ENCODE measurements at places on chromosomes 1 and 21.

- DNase-seq: peak; percentile 77
Observed at GRCh38 chr21:36773117-36773516, 74.2 kb downstream of the SIM2 start.

- no peak for DNase-seq
Observed at GRCh38 chr1:60823151-60823550, 259.2 kb upstream of the NFIA start.

GRCh38 chr1:201020721-201021629 lies 2.5 kb downstream of the KIF21B start:
- DNase-seq: no peak

DNA sequence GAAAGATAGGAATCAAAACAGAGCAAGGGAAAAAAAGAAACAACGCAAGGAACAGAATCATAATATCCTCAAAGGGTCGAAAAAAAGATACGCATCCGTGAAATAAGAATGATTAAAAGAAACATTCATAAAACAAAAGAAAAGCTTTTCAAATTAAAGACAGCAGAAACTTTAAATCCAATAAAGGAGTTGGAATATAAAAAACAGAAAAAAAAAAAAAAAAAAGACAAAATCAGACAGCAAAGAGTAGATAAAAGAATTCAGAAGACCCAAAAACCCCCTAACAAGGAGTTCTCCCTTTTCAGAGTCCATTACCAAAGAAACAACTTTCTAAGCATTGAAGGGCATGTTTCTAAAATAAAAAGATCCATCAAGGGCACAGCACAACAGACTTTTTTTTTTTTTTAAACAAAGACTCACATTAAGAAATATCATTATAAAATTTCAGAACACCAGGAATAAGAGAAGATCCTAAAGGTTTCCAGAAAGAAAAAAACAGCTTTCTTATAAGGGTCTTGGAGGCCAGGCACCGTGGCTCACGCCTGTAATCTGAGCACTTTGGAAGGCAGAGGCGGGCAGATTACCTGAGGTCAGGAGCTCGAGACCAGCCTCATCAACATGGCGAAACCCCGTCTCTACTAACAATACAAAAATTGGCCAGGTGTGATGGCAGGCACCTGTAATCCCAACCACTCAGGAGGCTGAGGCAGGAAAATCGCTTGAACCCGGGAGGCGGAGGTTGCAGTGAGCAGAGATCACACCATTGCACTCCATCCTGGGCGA lies 44.7 kb downstream of the ENAH start:
- DNase-seq: no peak

DNA sequence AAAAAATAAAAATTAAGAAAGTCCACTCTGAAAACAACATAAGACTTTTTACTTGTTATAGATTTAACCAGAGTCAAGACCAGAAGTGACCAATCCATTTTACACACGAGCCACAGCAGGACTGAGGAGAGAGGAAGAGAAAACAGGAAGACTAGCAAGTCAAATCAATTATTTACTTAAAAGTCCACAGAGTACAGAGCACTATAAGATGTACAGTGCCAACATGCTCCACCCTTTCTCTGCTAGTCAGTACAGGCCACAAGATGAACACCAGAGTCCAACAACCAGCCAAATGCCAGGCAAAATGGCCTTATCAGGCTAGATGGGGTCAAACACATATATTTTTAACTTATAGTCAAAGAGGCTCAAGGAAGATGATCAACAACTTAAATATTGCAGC lies 19.5 kb downstream of the LUZP1 start:
- DNase-seq: no peak

- peak; percentile 73 for DNase-seq
Observed at GRCh38 chr1:111789142-111789541, 33.4 kb downstream of the DDX20 start.

GRCh38 chr1:109112056-109112651 lies 1.8 kb upstream of the ELAPOR1 start:
- peak; percentile 18 for DNase-seq

DNA sequence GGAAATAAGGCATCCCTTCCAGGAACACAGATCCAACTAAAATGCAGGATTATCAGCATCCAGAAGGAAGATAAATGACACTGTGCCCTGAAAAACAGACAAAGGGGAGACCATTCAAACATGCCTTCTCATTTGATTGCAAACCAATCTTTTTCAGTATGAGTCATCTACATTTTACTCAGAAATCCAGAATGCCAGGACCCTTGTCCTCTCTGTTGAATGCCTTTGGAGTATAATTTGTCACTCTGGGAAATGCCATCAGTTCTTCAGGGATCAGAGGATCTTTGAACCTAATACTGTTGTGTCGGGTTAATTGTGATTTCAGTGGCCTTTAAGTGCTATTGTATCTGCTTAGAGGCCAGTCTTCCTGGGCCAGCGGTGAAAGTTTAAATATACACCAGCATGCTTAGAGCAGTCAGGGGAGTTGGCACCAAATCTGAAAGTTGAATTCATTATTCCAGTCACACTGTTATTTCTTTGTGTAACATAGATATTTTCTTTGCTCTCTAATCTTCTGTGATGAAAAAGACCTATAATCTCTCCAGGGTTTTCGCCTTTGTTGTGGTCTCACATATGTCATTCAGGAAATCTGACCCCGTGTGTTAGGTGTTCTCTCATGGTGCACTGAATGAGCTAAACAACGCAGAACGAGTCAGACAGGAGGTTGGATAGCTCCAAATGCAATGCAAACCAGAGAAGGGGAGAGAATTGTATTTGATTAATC lies 364.8 kb upstream of the SGIP1 start:
- no peak for DNase-seq
